ENCODE measurements at places on chromosomes 2 and 18. TPM values are rescaled to one million over a fixed set of nuclear protein-coding genes. Genes with fewer than 3 reads are reported as not detected.

DNA sequence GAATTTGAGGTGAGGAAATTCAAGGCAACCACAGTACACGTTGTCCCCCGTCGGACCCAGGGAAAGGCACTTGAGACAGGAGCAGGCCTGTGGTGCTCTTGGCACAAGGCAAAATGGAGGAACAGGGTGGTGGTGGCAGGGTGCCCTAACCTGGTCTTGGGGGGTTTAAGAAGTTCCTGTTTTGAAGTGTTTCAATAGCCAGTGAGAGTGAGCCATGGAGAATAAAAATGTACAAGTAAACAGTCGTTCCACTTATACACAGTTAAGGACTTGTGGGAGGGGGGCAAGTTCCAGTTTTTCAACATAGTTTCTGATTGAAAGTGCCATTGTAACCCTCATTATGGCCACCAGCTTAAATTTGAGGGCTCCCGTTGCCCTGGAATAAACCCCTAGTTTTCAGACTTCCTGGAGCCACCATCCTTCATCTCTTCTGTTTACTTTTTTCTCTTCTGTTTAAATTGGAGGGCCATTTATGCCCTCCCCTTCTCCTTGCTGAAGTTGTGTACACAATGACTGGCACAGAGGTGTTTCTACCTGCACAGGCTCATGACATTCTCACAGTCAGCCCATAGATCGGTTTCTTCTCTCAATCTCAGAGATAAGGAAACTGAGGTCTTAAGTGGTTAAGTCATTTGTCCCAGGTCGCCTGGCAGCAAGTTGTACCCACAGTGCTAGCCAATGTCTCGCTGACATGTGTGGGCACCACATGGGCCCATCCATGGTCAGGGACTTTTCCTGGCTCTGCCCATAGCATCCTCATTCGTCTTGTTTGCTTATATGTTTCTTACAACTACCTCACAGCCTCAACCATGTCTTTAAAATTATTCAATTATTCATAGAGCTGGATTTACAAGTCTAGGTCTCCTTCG lies 66.0 kb upstream of the ST3GAL5 start:
- DNase-seq = no peak

The CD8A gene
- 0.27 TPM for total RNA-seq

The TTN gene
- total RNA-seq = 1.1 TPM

GRCh38 chr2:20599861-20600461 lies 50.9 kb downstream of the HS1BP3 start:
- no peak for DNase-seq

DNA sequence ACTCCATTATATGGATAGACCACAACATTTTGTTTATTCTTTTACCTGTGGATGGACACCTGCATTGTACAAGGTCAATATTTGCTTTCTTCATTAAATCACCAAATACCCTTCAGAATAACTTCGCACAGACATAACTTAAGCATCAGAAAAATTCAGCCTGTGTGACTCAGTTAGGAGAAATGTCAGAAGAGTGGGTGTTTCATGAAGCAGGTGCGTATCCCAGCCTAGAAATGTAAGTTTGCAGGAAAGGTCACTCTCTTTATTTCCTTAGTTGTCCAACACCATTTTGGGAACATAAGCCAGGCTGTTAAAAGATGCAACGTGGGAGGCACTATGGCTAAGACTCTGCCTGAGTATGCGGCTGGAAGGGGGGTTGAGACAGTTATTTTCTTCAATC lies 48.6 kb upstream of the FHL2 start:
- no peak for DNase-seq

DNA sequence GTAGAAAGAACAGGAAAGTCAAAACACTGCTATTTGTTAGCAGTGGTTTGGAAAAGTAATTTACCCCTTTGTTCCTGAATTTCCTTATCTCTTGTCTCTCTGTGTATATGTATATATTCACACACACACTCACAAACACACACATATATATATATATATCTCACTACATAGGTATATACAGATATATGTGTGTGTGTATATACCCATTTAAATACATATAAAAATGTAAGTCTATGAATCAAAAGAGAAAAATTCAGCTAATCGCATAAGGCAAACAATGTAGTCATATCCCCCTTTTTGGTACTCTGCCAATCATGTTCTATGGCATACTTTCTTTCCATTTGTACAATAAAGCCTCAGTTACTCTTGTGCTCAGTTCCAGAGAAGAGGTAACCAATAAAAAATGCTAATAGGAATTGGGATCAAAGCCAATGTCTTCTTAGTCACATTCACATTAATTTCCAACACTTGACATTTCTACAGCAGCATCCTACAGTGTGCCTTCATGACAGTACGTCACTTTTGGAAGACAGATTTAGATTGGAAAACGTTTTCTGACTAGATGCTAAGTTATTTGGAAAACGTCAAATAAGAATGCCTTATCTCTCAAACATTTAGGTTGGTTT lies 94.6 kb downstream of the MC4R start:
- no peak for DNase-seq

The LAMA1 gene
- under 0.01 TPM for total RNA-seq

GRCh38 chr2:129248198-129248597 lies 731.3 kb upstream of the RAB6C start:
- DNase-seq = no peak

The RAPGEF4 gene
- under 0.01 TPM for total RNA-seq

DNA sequence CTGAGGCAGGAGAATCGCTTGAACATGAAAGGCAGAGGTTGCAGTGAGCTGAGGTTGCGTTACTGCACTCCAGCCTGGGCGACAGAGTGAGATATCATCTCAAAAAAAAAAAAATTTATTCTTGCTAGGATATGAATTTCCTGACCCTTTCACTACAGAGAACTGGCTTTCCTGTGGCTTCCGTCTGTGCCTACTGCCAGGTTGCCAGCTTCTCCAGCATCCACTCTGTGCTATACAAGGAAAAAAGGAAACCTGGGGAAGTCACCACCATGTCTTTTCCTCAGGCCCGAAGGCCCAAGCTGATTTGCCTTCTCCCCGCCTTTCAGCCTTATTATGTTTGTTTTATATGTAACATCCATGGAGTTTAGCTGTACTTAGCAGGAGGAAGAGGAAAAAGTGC lies 122.0 kb upstream of the REV1 start:
- no peak for DNase-seq

The RAD51AP2 gene
- total RNA-seq = not detected

The REEP1 gene
- under 0.01 TPM for total RNA-seq

The SCYGR4 gene
- not detected for total RNA-seq

GRCh38 chr2:233464531-233465240 lies 101.9 kb downstream of the USP40 start:
- DNase-seq = no peak

GRCh38 chr2:232998666-232998985 lies 14.4 kb downstream of the NGEF start:
- no peak for DNase-seq

The UGT1A5 gene
- not detected for total RNA-seq

GRCh38 chr2:53317861-53318260 lies 449.7 kb upstream of the CHAC2 start:
- DNase-seq = no peak

GRCh38 chr2:86305195-86305914 lies 32.1 kb downstream of the REEP1 start:
- no peak for DNase-seq

The RTKN gene
- 18.6 TPM for total RNA-seq

The ASB18 gene
- total RNA-seq = under 0.01 TPM

The SOS1 gene
- 8.6 TPM for total RNA-seq

The UGT1A1 gene
- total RNA-seq = not detected

- DNase-seq = no peak
These were observed 32.1 kb upstream of the RHOB start for GRCh38 chr2:20414806-20415205.

DNA sequence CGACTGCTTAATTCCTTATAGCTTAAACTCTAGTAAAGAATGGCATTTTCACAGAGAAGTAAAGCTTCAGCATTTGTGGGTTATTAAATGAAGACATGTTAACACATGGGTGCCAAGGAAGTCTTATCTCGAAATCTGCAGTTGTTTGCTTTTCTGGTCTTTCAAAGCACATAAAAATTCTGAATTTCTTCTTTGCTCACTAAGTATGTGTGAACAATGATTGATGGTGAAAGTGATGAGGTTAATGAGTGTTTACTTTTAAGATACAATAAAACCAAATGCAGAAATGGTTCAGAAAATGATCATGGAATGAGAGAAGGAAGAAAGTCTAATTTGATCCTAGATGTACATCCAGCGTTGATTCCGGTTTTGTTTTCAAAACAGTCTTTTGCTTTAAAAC lies 234.6 kb upstream of the RAB12 start:
- DNase-seq = no peak

- no peak for DNase-seq
These were observed 13.3 kb upstream of the TRIM43 start for GRCh38 chr2:95578539-95578938.

GRCh38 chr18:62555135-62555534 lies 32.3 kb downstream of the ZCCHC2 start:
- no peak for DNase-seq

DNA sequence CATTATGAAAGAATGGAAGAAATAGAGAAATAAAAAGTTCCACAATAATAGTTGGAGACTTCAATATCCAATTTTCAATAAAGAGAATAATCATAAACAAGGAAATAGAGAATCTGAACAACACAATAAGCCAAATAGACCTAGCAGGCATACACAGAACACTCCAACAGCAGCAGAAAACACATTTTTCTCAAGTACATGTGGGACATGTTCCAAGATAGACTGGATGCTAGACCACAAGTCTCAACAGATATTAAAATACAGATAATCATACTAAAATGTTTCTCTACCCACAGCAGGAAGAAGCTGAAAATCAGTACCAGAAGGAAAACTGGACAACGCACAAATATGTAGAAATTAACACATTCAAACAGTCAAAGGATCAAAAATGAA lies 113.9 kb downstream of the USP34 start:
- no peak for DNase-seq

- DNase-seq = no peak
These were observed 327.9 kb downstream of the EN1 start for GRCh38 chr2:118519511-118519910.

- no peak for DNase-seq
These were observed 38.7 kb upstream of the MEX3C start for GRCh38 chr18:51236225-51236624.

DNA sequence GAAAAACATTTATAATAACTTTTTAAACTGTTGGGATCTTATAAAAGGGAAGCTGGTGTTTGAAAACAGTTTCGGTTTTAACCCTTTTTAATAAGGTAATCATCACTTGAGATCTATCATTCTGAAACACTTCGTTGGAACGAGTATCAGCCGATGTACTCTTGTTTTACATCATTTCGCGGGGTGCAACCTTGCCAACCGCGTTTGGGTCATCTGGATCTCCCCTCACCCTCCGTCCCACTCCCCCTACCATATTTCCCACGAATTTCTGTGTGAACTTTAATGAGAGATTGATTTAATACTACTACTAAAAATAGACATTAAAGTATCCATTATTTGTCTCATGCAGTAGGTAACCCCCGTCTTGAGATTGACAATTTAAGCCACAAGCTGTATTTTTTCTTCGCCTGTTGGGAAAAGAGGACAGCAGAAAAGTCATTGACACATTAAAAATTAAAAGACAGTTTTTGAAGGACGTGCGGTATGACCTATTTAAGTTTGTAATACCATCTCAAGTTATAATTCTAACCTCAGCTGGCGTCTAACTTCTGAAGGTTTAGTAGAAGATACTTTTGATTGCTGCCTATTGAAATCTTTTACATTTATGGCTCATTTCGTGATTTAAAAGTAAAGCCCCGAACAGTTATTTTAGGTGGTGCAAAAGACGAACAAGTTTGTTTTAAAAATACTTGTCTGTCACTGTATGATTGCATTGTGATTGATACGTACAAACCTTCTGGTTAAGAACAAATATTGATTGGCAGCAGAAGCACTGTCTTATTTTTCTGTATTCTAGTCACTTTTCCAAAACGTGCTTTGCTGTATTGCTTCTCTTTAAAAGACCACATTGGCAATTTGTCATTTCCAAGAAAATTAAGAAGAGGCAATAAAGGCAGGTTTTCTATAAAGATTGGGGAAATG lies 1.5 kb downstream of the CREB1 start:
- DNase-seq = no peak

DNA sequence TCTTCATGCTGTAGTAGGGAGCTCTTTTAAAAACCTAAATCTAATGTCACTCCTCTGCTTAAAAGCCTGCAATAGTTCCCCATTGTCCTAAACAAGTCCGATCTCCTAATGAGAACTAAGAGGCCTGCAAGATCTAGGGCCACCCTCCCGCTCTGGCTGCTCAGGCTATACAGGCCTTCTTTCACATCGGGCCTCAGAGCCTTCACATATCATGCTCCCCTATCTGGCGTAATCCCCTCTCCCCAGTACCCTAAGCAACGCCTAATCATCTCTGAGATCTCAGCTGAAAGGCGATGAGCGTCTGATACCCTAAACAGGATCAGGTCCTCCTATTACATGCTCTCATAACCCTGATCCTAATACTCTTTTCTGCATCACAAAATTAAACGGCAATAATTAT lies 1.9 kb downstream of the MAP4K3 start:
- DNase-seq = no peak

- no peak for DNase-seq
These were observed 484.3 kb downstream of the PTPRM start for GRCh38 chr18:8051453-8051852.

DNA sequence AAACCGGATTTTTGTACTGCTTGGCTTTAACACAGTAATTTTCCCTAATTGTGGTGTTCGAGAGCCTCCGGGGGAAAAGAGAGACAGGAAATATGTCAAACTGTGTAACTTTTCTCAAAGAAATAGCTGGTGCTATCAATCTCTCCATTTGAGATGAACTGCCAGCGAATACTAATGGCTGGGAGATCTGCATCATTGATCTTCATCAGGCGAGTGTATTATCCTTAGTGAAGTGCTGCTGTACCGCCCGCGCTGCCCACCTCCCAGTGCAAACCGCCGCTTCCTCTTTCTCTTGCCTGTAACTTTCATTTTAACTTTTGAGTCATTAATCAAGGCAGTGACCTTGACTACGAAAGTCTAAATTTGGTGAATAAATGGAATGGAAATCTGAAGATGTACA lies 246.1 kb upstream of the ST6GAL2 start:
- peak; percentile 47 for DNase-seq

GRCh38 chr2:70855667-70856066 lies 20.1 kb upstream of the CD207 start:
- DNase-seq = no peak

DNA sequence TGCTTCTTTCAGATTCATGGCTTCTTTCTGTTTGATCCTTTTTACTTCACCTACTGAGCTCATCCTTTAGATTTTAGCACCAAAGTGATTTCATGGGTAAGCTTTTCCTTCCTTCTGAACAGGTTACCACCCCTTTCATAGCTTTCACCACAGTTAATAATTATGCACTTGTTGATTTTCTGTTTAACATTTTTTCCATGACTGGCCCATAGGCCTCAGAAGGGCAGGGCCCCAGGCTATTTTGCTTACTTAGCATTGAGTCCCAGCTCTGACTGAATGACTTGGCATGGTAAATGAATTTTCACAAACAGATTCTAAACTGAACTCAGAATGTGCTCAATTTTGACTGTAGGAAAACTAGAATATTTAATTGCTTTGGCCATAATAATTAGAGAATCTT lies 177.0 kb downstream of the GCA start:
- no peak for DNase-seq

The SOWAHC gene
- under 0.01 TPM for total RNA-seq

Data from hematopoietic multipotent progenitor cell (in vitro differentiated cells).